ENCODE measurements at places on chromosomes 4 and X.
A peak's percentile ranks its signal among the peaks of the same experiment; 100 is the strongest.

- no peak for DNase-seq
These were observed 93.6 kb downstream of the PPP2R2C start for GRCh38 chr4:6378493-6379445.

- no peak for DNase-seq
These were observed 142.8 kb downstream of the MOSPD2 start for GRCh38 chrX:15016051-15016450.

DNA sequence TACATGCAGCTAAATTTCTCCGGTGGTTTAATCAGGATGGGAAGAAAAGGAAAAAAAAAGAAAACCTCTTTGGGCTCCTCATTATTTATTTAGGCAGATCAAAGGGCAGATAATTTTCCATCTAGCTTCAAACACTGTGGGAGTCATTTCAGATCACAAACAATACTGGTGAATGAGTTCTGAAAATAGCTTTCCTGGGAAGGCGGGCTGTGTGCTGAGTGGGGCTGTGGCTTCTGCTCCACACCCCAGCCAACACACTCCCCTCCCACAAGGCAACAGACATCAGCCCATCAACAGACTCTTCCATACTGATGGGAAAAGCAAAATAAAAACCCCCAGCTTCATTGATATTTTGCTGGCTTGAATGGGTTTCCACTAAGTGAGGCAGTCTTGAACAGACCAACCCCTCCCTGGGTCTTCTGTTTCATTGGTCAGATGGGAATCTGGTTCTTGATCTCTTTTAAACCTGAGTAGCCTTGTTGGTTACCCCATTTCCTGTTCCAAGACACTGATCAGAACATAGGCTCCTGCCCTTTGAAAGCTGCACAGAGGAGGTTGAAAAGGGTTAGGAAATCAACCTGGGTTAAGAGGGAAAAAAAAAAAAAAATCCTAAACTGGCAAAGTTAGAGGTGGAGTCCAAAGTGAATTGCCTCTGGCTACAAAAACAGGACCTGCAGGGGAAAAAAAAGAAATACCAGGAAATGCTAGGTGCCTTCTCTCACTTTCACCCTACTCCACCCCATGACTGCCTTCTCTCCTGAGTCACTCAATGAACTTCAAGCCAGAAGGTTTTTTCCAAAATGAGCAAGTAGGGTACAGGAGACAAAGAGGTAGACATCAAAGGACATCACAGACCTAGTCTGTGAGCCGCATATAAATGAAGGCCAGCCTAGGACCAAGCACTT is 20.0 kb downstream of the AMOT start:
- DNase-seq: no peak

DNA sequence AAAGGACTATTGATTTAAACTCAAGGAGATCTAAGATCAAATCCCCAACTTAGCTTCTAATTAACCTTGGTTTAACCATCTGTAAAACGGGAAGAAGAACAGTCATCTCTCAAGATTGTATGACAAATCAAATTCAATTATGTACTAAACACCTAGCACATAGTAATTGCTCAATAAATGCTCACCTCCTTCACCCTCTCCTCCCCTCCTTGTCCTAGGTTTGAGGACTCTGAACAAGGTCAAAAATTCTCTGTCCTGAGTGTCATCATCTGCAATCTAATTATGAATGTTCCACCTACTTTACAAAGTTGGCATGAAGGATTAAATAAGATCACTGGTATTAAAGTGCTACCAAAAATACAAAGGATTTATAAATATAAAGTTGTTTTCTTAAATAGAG is 320.1 kb upstream of the PPARGC1A start:
- DNase-seq: no peak

DNA sequence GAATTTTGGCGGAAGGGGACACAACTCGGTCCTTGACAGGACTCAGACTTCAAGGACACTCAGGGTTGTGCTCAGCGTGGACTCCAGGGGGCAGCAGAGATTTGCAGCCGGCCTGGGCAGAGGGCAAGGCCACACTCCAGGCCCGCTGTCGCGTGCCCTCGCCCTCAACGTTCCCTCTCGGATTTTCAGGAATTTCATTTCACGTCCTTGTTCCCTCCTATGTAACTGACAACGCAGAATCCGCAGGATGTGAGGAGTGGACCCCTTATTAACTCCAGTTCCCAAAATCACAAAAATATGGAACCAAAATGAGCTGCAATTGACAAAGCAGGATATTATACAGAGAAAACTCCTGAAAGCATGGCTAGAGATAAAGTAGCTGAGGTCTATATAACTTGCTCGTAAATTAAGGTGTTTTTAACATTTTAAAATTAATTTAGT is 21.0 kb upstream of the DCTD start:
- DNase-seq: peak; percentile 22

DNA sequence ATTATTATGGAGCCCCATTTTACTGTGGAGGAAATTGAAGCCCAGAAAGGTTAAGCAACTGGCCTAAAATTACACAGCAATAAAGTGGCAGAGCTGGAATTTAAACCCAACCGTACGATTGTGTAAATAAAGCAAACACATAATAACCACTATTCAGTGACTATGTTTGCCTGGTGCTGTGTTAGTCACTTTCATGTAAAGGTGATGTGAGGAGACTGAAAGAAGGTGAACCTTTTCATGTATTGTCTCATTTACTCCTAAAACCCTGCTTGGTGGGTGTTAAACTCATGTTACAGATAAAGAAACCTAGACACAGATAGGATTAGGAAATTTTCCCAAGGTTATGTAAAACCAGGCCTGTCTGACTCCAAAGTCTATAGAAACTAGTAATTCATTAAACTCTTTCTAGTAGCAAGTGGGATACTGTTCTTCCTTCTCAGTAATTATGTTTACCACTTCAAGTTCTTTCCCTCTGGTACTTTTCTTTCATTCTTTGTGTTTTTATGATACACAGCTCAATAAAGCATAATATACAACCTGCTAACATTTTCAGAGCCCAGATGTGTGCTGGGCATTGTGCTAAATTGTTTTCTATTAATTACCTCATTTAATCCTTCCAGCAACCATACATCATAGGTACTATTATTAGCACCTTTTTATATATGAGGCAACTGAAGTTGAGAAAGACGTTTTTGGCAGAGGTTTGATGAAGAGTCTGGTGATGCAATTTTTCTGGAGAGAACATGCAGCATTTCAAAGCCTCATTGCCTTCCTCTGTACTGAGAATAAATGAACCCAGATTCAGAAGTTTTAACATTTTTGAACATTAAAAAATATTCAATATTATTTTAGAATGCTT is 202.7 kb downstream of the SPRY1 start:
- no peak for DNase-seq

- no peak for DNase-seq
These were observed 321.9 kb upstream of the GIMD1 start for GRCh38 chr4:106690487-106690886.

DNA sequence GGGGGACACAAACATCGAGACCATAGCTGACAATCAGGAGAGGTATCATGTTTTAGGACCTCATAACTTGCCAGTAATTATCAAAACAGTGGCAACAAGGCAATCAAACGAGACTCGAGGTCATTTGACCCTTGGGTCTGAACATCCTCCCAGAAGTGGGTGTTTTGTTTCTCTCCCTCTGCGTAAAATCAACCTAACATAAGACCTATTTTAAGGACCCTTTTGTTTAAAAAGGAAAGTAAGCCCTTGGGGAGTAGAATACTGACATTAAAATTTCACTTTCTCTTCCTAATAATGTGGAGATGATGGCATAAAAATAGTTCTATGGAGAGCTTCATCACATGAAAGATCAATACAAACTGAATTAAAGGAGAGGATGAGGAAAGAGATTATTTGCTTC is 106.2 kb upstream of the PUDP start:
- no peak for DNase-seq
